ENCODE measurements at places on chromosomes 16 and 17.

DNA sequence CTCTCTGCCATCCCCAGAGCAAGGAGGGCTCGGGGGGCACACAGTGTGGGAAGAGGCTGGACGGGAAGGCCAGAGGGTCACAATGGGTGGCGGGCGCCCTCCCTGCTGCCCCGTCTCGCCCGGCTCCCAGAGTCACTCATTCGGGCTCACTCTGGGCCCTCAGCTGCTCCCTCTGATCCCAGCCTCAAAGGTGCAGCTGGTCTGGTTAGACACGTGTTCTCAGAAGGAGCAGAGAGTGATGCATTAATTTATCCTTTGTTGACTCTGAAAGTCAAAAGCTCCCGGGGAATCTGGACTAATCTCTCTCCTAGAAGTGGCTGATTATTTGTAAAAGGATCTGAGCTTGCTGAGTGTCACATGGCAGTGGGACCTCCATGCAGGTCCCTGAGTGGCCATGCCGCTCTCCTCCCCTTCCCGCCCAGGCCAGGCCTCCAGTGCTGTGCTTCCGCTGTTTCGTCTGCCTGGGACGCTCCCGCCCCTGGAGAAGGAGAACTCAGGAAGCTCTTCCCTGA lies 87.5 kb downstream of the SEC14L1 start:
- no peak for DNase-seq

- DNase-seq: no peak
These were observed 2.3 kb downstream of the BANP start for GRCh38 chr16:87953308-87954215.

DNA sequence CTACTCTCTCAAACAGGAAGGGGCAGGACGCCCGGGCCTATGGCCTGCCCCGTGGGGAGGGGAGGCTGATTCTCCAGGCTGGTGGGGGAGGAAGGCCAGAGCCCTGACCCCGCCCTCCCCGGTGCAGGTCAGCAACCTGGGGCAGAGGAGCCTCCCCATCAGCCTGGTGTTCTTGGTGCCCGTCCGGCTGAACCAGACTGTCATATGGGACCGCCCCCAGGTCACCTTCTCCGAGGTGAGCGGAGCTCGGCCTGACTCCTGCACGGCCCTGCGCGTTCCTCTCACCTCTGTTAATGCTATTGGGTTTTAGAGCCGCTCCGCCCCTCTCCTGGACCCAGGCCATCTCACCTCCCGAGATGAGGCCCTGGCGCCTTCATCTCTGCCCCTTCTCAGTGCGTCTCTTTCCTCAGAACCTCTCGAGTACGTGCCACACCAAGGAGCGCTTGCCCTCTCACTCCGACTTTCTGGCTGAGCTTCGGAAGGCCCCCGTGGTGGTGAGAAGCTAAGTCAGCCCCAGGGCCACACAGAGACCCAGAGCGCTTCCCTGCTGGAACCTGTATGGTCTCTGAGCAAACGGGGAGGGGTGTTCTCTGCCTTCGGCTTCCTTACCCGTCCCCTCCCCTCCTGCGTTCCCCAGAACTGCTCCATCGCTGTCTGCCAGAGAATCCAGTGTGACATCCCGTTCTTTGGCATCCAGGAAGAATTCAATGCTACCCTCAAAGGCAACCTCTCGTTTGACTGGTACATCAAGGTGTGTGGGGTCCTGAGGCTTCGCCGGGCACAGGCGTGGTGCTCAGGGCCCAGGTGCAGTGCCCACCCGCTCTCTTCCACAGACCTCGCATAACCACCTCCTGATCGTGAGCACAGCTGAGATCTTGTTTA lies 25.1 kb upstream of the ITGAX start:
- DNase-seq: no peak

- DNase-seq: no peak
These were observed 1.4 kb downstream of the SYNGR3 start for GRCh38 chr16:1991135-1991551.

- DNase-seq: no peak
These were observed 257.6 kb upstream of the SDK2 start for GRCh38 chr17:73901661-73902415.

GRCh38 chr16:51994597-51994996 lies 552.3 kb downstream of the TOX3 start:
- DNase-seq: peak; percentile 95

- DNase-seq: no peak
These were observed 12.9 kb upstream of the ODF4 start for GRCh38 chr17:8326511-8327302.

DNA sequence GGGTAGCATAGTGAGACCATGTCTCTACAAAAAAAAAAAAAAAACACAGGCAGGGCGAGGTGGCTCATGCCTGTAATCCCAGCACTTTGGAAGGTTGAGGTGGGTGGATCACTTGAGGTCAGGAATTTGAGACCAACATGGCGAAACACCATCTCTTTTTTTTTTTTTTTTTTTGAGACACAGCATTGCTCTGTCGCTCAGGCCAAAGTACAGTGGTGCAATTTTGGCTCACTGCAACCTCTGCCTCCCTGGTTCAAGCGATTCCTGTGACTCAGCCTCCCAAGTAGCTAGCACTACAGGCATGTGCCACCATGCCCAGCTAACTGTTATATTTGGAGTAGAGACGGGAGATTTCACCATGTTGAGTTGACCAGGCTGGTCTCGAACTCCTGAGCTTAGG lies 5.1 kb downstream of the RAMP2 start:
- no peak for DNase-seq

DNA sequence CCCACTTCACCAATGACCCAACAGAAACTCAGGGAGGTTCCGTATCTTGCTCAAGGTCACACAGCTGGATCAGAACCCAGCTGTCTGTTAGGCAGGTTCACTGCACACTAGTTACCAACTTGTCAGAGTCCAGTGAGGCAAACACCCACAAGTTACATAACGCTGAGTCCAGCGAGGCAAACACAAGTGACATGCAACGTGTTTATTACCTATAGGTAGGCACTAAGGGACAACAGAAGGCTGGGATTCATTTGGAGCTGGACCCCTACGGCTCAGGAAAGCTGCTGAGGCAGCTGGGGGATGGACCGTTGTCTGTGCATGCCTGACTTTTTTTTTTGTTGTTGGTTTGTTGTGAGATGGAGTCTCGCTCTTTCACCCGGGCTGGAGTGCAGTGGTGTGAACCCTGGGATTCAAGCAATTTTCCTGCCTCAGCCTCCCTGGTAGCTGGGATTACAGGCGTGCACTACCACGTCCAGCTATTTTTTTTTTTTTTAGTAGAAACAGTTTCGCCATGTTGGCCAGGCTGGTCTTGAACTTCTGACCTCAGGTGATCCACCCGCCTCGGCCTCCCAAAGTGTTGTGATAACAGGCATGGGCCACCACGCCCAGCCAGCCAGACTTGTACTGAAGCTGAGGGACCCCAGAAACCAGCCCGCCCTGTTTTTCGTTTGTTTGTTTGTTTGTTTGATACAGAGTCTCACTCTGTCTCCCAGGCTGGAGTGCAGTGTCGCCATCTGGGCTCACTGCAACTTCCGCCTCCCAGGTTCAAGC lies 1.9 kb upstream of the RSAD1 start:
- peak; percentile 52 for DNase-seq

GRCh38 chr16:68719993-68720489 lies 17.1 kb upstream of the CDH1 start:
- no peak for DNase-seq

DNA sequence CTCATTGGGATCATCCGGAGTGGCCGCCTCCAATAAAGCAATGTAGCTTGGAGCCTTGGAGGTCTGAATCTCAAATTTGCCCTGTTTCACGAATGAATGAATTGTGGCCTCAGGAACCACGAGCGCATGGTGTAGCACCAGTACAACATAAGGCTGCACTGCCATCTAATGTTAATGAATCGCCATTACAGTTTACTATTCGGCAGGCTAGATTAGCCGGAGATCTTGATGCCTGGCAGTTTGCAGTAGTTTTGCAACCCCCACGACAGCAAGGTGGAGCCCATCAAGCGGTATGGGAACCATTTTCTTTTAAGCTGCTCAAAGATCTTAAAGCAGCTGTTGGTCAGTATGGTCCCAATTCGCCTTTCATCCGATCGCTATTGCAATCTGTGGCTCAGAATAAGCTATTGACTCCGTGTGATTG lies 18.8 kb downstream of the ALOX15B start:
- DNase-seq: peak; percentile 91

DNA sequence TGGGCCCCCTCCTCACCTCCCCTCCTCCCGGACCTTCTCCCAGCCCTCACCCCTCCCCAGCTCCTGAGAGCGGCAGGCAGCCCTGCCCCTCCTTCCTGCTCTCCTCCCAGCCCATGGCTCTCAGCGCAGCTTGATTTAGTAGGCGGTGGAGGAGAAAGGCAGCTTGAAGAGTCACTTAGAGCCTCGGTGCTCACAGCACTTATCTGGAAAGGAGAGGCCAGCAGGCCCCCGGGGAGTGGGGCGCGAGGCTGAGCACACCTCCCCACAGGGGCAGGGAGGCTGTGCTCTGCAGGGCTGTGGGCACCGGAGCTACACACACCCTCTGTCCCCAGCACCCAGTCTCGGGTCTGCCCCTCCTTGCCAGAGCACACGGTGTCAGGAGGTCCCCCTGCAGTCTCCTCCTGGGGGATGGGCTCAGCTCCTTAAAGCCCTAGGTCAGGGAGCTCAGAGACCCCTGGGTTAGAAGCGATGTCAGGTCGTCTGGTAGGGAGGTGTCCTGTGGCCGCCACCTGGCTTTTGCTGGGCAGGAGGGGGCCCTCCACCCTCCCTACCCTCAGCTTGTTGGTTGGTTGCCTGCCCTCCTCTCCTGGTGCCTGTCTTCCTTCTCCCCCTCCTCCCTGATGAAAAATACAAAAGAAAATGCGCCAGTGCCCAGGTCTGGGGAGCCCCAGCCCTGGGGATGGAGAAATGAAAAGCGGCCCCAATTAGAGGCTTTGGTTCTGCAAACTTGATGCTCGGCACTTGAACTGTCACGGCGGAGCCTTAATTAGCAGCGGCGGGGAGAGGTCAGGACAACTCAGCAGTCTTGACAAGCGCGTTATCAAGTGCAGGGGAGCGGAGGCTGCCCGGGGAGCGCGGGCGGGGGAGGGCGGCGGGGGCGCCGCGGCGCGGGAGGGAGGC lies 151.1 kb upstream of the GSE1 start:
- DNase-seq: peak; percentile 90

DNA sequence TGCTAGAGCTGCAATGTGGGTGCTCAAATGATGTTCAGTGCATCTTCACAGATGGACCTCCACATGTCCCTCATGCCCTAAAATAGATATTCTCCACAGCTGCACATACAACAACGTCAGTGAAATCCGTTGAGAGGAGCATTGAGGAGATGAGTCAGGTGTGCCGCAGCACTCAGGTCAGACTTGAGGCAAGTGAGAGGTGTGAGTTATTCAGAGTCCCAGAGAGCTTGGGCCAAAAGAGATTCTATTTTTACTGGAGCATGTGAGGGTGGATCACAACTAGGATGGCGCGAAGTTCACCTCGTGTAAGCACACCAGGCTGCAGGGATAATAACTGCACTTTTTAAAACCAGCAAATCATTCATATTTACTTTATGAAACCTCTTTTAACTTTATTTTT lies 645.3 kb downstream of the MAF start:
- no peak for DNase-seq

- DNase-seq: no peak
These were observed 117.4 kb downstream of the CLEC16A start for GRCh38 chr16:11061629-11062270.

- no peak for DNase-seq
These were observed 135.9 kb downstream of the TOX3 start for GRCh38 chr16:52411011-52411410.

GRCh38 chr16:55480228-55480655 lies 1.2 kb downstream of the MMP2 start:
- DNase-seq: no peak

DNA sequence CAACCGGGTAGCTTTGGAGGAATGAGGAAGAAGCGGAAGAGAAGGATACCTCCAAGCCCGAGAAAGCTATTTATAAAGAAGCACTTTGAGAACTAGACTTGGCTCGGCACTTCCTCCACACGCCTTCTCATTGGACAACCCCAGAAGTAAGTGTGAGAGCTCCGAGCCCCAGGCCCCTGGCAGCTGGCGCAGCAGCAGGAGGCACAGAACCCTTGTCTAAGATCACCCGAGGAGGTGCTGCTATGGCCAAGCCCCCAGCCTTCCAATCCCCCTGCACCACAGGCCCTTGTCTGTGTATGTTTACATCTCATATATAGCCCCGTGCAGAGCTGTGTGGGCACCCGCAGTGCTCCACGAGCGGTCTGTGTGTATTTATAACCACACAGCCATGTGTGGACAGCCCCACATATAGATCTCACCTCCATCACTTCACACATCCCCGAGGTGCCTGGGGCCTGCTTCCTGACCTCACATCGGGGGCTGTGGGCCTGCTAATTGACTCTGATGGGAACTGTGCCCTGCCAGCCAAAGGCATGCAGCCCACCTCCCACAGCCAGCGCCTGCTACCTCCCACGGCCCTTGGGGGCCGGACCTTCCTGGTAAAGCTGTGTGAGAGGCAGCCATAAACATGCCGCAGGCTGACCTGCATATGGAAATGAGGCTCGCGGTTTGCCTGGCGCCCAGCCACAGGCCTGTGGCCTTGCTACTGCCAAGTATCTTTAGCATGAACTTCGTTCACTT lies 96.1 kb downstream of the C17orf67 start:
- no peak for DNase-seq

- peak; percentile 72 for DNase-seq
These were observed 18.8 kb upstream of the GAA start for GRCh38 chr17:80082403-80083135.

GRCh38 chr17:66662496-66662895 lies 172.4 kb upstream of the CACNG5 start:
- no peak for DNase-seq

DNA sequence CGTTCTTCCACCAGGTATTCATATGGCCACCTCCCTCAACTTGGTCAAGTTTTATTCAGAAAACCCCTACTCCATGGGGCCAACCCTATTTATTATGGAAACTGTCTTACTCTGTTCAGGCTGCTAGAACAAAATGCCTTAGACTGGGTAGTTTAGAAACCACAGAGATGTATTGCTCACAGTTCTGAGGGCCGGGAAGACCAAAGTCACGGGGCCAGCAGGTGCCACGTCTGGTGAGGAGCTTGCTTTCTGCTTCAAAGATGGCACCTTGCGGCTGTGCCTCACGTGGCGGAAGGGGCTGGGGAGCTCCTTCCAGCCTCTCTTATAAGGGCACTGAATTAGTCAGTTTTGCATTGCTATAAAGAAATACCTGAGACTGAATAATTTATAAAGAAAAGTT lies 74.3 kb downstream of the AXIN2 start:
- DNase-seq: no peak

- DNase-seq: no peak
These were observed 43.4 kb upstream of the ACSF3 start for GRCh38 chr16:89050119-89050867.

DNA sequence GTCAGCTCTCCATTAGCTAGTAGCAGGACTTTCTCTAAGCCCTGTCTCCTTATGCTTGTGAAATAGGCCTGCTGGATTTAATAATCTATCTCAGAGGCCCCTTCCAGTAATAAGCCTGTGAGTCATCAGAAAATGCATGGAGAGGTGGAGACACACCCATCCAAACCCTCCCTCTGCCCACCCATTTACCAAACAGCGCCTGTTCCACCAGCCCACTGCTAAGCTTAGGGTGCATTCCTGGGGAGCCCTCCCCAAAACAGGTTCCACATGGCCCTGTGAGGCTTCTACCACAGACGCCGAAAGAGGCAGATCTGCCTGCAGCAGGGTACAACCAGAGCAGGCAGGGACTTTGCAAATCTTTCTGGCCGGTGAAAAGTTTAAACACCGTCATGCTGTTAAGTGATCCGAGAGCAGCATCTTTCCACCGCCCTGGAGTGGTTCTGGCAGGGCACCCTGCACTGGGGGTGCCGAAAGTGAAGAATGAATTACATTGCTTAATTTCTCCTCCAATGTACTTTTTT lies 99.3 kb downstream of the GAS7 start:
- DNase-seq: no peak

Measured in NCI-H2171 treated with DMSO at 0.1 percent for 48 hours (cell line).